ENCODE measurements at places on chromosomes 3 and 15. TPM values are rescaled to one million over a fixed set of nuclear protein-coding genes. Genes with fewer than 3 reads are reported as not detected.
A peak's percentile ranks its signal among the peaks of the same experiment; 100 is the strongest.

GRCh38 chr3:146781606-146782005 is 176.5 kb upstream of the PLSCR5 start:
- no peaks in the 10 kb centered on the region for H3K27me3 ChIP-seq
- H3K27ac ChIP-seq, result no peak overlapping the region
- no peaks in the 10 kb centered on the region for H3K4me1 ChIP-seq
- no peaks in the 10 kb centered on the region for H3K36me3 ChIP-seq

GRCh38 chr3:133042778-133043177 is 4.6 kb downstream of the TMEM108 start:
- no peak overlapping the region for H3K27ac ChIP-seq
- peaks cover 10% of the 10 kb centered on the region for H3K4me1 ChIP-seq
- no peak for DNase-seq
- H3K4me3 ChIP-seq, result no peak overlapping the region

GRCh38 chr15:33866101-33866737 is 102.1 kb upstream of the CHRM5 start:
- H3K27ac ChIP-seq, result peak overlapping the region; percentile 56
- DNase-seq, result peak; percentile 78
- H3K27me3 ChIP-seq, result no peaks in the 10 kb centered on the region
- H3K36me3 ChIP-seq, result peaks cover 5% of the 10 kb centered on the region

- no peaks in the 10 kb centered on the region for H3K27me3 ChIP-seq
- no peak overlapping the region for H3K4me3 ChIP-seq
- H3K4me1 ChIP-seq, result no peaks in the 10 kb centered on the region
- peaks cover 94% of the 10 kb centered on the region for H3K36me3 ChIP-seq
- DNase-seq, result no peak
- no peak overlapping the region for H3K27ac ChIP-seq
Measured at GRCh38 chr15:59124261-59124660, 19.3 kb downstream of the CCNB2 start.

DNA sequence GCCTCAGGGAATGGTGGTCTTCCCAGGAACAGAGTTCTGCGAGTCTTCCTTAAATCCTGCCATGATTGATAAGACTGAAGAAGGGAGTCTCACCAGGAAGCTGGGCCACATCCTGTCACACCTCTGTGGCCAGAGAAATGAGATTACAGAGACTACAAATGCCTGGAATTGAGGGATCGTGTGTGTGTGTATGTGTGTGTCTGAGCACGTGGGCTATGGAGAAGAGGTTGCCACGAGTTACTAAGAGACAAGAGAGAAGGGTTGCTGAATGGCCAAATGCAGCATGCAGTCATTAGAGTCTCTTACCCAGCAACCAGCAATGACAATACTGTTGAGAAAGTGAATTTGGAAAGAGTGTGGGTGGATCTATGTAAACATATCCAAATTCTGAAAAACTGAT is 443.1 kb downstream of the MFSD1 start:
- H3K27me3 ChIP-seq, result no peaks in the 10 kb centered on the region
- H3K4me3 ChIP-seq, result no peak overlapping the region
- no peaks in the 10 kb centered on the region for H3K4me1 ChIP-seq
- H3K36me3 ChIP-seq, result no peaks in the 10 kb centered on the region

DNA sequence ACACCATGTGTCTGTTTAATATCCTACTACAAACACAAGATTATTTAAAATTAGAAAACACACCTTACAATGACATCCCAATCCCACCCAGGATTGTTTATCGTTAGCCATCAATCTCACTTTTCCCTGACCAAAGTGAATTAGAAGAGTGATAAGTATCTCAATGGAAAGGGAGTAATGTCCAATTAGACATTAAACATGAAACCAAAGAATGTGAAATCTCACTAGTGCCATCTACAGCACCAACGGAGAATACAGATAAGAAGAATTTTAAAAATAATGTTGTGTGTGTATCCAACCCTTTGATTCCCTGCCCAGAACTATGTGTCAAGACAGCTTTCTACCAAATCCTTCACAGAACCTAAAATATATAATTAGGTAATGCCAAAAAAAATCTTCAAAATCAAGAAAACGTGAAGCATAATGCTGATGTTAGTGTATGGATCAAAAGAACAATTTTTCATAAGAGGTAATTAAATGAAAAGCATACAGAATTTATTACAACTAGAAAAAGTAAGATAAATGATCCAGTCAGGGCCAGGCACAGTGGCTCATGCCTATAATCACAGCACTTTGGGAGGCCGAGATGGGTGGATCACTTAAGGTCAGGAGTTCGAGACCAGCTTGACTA is 64.2 kb downstream of the SCAPER start:
- H3K4me3 ChIP-seq, result no peak overlapping the region
- DNase-seq, result peak; percentile 19
- no peaks in the 10 kb centered on the region for H3K4me1 ChIP-seq
- H3K27me3 ChIP-seq, result no peaks in the 10 kb centered on the region

DNA sequence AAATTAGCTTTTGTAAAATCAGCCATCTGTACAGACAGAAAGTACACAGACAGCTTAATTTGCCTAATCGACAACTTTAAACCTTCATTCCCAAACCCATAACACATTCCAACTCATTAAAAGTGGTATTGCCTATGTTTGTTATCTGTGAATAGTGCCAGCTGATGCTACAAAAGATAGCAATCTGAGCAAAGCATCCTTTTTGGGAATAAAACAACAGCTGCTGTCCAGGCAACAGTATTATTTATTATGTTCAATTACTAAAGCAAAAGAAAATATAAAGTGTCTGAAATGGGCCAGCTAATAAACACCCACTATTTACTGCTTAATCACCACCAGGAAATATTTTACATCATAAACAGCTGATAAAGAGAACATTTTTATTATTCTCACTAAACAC is 134.8 kb upstream of the ABI3BP start:
- no peaks in the 10 kb centered on the region for H3K4me1 ChIP-seq
- H3K4me3 ChIP-seq, result no peak overlapping the region
- H3K36me3 ChIP-seq, result no peaks in the 10 kb centered on the region
- H3K27me3 ChIP-seq, result no peaks in the 10 kb centered on the region
- no peak overlapping the region for H3K27ac ChIP-seq
- DNase-seq, result no peak

DNA sequence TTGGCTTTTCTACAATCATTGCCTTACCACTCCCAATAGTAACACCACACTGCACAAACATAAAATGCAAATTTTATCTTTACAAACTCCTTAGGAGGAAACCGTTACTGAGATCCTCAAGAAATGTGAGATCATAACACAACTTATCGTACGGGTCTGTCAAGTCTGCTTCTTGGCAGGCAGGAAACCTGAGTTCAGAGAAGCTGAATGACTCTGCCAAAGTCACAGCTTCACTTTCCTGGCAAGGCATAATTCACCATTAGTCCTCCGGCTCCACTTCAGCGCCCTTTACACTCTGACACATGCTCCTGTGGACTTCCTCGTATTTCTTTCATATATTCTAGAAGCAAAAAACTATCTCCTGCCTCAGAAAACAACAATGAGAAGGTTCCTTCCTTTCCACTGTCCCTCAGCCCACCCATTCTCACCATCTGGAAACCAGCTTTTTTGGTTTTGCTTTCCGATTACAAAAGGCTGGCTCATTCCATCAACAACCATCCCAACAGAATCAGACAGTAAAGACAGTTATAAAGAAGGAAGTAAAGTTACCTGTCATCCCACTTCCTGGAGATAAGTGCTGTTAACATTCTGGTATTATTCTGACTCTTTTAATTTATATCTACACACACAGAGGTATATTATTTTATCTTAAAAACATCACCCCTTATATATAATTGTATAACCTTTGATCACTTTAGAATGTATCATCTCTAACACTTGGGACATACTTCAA is 223.4 kb downstream of the STT3B start:
- H3K27me3 ChIP-seq, result no peaks in the 10 kb centered on the region
- no peak overlapping the region for H3K4me3 ChIP-seq
- DNase-seq, result no peak

MITF gene
- 16.5 TPM for total RNA-seq

SENP7 gene
- total RNA-seq, result 15.9 TPM

NIT2 gene
- total RNA-seq, result 32.5 TPM

DPPA2 gene
- not detected for total RNA-seq

NR2E3 gene
- total RNA-seq, result not detected

EOMES gene
- total RNA-seq, result not detected

CP gene
- 1.7 TPM for total RNA-seq

UCN2 gene
- 10.1 TPM for total RNA-seq

POPDC2 gene
- not detected for total RNA-seq

CCK gene
- total RNA-seq, result not detected

NMNAT3 gene
- not detected for total RNA-seq

APBA2 gene
- total RNA-seq, result 53.3 TPM

TRAT1 gene
- not detected for total RNA-seq

ADGRG7 gene
- not detected for total RNA-seq

B3GALNT1 gene
- 23.1 TPM for total RNA-seq

ZFAND6 gene
- 124 TPM for total RNA-seq
